ENCODE measurements at places on chromosomes 1 and 21. TPM values are rescaled to one million over a fixed set of nuclear protein-coding genes. Genes with fewer than 3 reads are reported as not detected.

The AK4 gene
- total RNA-seq, result 7.1 TPM

The GNAT2 gene
- 0.11 TPM for total RNA-seq

The PRKAA2 gene
- total RNA-seq, result 7.5 TPM

The PAX7 gene
- 0.97 TPM for total RNA-seq

The IRF6 gene
- not detected for total RNA-seq

The RIIAD1 gene
- total RNA-seq, result not detected

The MARCKSL1 gene
- 132 TPM for total RNA-seq

The HTR6 gene
- not detected for total RNA-seq

The PLPPR4 gene
- total RNA-seq, result 0.21 TPM

The CDC42BPA gene
- total RNA-seq, result 27.7 TPM

The GBP5 gene
- total RNA-seq, result 3.4 TPM

The LINGO4 gene
- total RNA-seq, result not detected

The CR2 gene
- 2.1 TPM for total RNA-seq

The GJC2 gene
- total RNA-seq, result 0.17 TPM

The C1orf167 gene
- not detected for total RNA-seq

The TRAF3IP3 gene
- not detected for total RNA-seq

The KIAA1614 gene
- 0.57 TPM for total RNA-seq

The IGSF3 gene
- 24.6 TPM for total RNA-seq

The ACTL8 gene
- 0.46 TPM for total RNA-seq

The RHOU gene
- total RNA-seq, result 2.6 TPM

The MX1 gene
- 38.7 TPM for total RNA-seq

The SH3BP5L gene
- total RNA-seq, result 16.7 TPM

The TFAP2E gene
- 0.21 TPM for total RNA-seq

The SLAMF9 gene
- total RNA-seq, result not detected

The LYSMD1 gene
- total RNA-seq, result 11.4 TPM

The ECM1 gene
- total RNA-seq, result 15.4 TPM

The GBP7 gene
- total RNA-seq, result not detected

The PDZK1IP1 gene
- not detected for total RNA-seq

The SLC30A10 gene
- not detected for total RNA-seq

The ABCD3 gene
- 92.3 TPM for total RNA-seq

The RPF1 gene
- 185 TPM for total RNA-seq

The LAX1 gene
- total RNA-seq, result not detected

The RGS13 gene
- total RNA-seq, result not detected

The LORICRIN gene
- total RNA-seq, result not detected

The CAMTA1 gene
- total RNA-seq, result 105 TPM

The LCE3E gene
- total RNA-seq, result not detected

The OSCP1 gene
- total RNA-seq, result 6.3 TPM

The CLDN17 gene
- total RNA-seq, result not detected

The NBPF19 gene
- 2.1 TPM for total RNA-seq

The TRIM33 gene
- total RNA-seq, result 36.2 TPM

The ZNF648 gene
- not detected for total RNA-seq

The GPA33 gene
- not detected for total RNA-seq

The ALG14 gene
- 3.1 TPM for total RNA-seq

The MYOG gene
- total RNA-seq, result not detected

The SPTA1 gene
- 0.06 TPM for total RNA-seq

The S100A3 gene
- total RNA-seq, result 9.0 TPM

The FLVCR1 gene
- total RNA-seq, result 6.3 TPM

The F13B gene
- not detected for total RNA-seq

The GJA5 gene
- not detected for total RNA-seq

The TRIM67 gene
- 0.17 TPM for total RNA-seq

The UBE2U gene
- total RNA-seq, result not detected

The SAMSN1 gene
- 0.63 TPM for total RNA-seq

The IGFN1 gene
- 0.51 TPM for total RNA-seq
